ENCODE measurements at places on chromosomes 2 and 18.

DNA sequence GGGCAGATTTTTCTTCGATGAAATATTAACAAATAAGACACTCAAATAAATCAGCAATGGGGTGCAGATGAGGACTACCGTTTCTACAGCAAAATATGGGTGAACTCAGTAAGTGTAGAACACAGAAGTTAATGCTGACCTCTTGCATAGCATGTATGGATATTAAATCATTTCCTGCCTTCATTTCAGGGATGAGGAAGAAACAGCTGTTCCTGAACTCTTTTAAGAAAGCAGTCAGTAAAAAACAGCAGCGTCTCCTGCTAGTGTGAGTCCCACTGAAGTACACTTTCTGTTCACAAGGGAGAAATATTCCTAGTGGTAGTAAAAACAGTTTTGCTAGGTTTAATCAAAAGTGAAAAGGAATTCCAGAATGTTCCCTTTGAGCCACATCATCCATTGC lies 379.0 kb downstream of the ZEB2 start:
- DNase-seq: no peak

- no peak for DNase-seq
These were observed 176.6 kb downstream of the DYSF start for GRCh38 chr2:71629771-71630453.

DNA sequence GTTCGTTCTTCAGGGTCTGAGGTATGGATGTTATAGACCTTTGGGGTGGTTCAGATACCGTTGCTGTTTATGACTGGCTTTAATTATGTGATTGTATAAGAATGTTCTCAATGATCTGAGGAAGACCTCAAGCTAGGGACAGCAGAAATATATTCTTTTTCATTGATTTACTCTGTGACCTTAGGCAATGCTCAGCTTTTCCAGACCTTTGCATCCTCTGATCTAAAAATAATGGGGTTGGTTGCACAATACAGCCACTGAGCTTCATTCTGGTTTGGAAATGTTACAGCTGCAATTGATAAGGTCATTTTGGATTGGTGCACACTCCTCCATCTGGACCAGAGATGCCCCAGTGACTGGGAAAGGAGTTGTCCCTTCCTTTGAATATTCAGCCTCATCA lies 17.2 kb upstream of the CABYR start:
- no peak for DNase-seq

GRCh38 chr18:36153771-36154170 lies 24.1 kb downstream of the ELP2 start:
- DNase-seq: no peak

DNA sequence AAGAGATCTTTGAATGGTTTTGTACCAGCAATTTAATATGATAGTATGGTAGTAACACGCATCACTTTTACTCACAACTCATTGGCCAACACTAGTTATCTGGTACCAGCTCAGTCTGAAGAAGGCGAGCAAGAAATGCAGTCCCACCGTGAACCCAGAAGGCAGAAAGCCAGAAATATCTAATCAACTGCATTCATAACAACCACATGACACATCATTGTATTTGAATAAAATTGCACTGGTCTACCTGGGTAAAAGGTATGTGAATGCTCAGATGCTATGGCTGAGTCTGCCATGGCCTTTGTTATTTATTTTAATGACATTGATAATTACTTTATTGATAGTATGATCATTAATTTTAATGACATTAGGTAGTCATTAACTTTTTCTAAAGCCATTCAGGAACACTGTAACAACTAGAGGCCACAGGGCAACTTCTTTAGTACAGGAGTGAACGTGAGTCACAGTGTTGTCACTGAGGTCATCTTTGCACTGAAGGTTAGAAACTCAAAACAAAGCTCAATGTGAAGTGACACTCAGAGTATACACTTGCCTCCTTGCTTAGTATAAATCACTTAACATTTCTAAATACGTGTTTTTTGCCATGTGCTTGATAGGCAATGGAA lies 475.6 kb upstream of the TNP1 start:
- no peak for DNase-seq

GRCh38 chr2:143674051-143674450 lies 544.8 kb downstream of the ARHGAP15 start:
- DNase-seq: no peak

- DNase-seq: no peak
These were observed 927.8 kb upstream of the NRXN1 start for GRCh38 chr2:51959696-51960095.
